ENCODE measurements at places on chromosomes 16 and 17. TPM values are rescaled to one million over a fixed set of nuclear protein-coding genes. Genes with fewer than 3 reads are reported as not detected.

KRT15 gene
- not detected for total RNA-seq

GINS2 gene
- 0.81 TPM for total RNA-seq

ST6GALNAC2 gene
- total RNA-seq: 6.1 TPM

NAA60 gene
- total RNA-seq: 47.0 TPM

HOXB6 gene
- total RNA-seq: 0.78 TPM

TBC1D3K gene
- total RNA-seq: not detected

SKAP1 gene
- 0.70 TPM for total RNA-seq

RNF222 gene
- total RNA-seq: not detected

GOSR2 gene
- 32.0 TPM for total RNA-seq

COX10 gene
- total RNA-seq: 39.4 TPM

MT1G gene
- 1.3 TPM for total RNA-seq
